ENCODE measurements at places on chromosomes 12 and 14.

GRCh38 chr12:44628180-44628579 lies 247.9 kb downstream of the NELL2 start:
- no peak for DNase-seq

GRCh38 chr12:11615481-11615880 lies 34.0 kb upstream of the ETV6 start:
- DNase-seq: no peak

GRCh38 chr12:130953771-130954543 lies at the start of gene ADGRD1:
TSS of gene ADGRD1 (plus strand) at chr12:130953907. CDS start at chr12:130954466, 559 bp downstream.
- DNase-seq: no peak

DNA sequence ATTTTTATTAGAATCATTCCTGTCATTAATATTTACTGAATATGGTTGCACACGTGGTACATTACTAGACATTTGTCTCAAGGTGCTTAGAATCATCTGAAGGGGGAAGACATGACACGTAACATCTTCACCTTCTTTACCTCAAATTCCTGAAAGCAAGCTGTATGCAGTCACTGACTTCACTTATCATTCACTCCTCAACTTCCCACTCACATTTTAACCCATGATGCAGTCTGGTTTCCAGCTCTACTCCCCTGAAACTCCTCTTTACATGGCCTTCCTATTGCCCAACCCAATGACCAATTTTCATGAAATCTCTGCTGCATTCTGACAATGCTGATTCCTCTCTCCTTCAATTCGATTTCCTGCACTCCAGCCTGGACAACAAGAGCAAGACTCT lies 5.8 kb upstream of the PSMC6 start:
- DNase-seq: no peak

DNA sequence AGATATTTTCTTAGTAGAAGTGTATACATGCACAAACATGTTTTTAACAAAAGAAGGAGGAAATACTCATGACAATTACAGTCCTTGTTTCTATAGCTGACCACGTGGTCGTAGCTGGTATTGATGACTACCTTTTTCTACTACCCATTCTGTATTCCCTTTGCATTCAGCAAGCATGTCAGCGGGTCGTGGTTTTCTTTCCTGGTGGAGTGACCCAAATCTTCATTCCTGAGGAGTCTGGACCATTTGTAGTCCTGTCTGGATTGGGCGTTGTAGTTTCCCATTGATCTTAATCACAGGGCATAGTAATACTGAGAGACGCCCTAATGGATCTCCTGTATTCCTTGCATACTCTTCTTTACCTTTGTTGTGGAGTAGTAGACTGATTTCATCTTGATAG lies 472.1 kb upstream of the RGS6 start:
- DNase-seq: no peak

- DNase-seq: no peak
Measured at GRCh38 chr12:117714203-117714602, 254.6 kb downstream of the KSR2 start.

DNA sequence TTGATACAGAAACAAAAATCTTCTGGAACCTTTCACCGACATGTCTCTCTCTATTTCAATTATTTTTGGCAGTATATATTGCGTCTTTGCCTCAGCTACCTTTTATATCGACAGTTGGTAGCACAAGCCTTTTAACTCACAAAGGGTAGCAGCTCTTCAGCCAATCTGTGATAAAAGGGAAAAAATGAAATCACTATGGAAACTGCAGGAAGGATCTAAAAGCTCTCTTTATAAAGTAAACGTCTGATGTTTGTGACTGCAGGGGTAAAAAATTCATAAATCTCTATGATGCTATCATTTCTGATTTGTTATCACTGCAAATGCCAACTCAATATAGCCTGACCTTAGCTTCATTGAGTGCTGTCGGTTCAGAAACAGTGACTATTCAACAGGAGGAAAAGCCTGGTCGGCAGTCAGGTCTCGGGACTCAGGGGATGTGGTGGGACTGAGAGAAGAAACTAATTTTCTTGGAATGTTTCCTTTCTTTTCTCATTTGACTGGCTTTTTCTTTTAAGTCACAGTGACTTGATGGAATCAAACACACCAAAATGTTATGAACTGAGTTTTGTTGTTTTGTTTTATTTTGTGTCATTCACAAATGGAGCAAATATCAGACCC lies 5.9 kb upstream of the RMST start:
- no peak for DNase-seq

DNA sequence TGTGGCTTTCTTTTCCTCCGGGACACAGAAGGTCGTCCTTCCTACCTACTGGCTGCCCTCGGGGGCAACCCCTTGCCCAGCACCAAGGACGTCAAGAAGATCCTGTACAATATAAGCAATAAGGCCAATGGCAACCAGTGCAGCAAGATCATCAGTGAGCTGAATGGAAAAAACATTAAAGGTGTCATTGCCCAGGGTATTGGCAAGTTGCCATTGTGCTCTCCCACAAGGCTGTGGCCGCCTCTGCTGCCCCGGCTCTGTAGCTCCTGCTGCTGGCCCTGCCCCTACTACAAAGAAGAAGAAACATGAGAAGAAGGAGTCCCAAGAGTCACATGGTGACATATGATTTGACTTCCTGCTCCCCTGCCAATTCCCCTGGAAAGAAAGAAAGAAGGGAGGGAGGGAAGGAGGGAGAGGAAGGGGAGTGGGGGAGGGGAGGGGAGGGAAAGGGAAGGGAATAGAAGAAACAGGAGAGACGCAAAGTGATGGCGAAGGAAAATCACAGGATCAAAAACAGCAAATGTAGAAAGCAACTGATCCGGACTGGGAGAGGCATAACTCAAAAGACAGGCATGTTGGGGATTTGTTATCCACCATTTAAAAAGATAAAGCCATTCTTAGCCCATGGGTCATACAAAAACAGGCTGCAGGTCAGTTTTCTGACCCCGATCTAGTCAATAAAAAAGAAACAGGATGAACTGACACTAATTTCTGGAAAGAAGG lies 61.3 kb upstream of the RESF1 start:
- peak; percentile 42 for DNase-seq

DNA sequence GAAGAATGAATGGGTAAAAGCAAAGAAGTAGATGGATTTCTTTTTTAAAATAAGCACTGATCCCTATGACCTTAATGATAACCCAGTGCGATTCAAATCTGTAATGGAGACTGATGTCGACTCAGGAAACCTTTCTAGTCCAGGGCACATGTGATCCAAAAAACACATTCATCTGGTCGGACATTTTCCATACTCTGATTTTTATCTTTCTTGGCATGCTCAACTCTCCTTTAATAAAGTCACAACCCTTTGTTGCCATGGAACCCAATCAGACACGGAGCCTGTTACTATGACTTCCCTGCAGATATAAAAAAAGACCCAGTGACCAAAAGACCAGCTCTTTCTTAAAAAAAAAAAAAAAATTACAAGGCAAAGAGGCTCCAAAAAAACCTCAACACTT lies 27.9 kb downstream of the TMCC3 start:
- DNase-seq: no peak

DNA sequence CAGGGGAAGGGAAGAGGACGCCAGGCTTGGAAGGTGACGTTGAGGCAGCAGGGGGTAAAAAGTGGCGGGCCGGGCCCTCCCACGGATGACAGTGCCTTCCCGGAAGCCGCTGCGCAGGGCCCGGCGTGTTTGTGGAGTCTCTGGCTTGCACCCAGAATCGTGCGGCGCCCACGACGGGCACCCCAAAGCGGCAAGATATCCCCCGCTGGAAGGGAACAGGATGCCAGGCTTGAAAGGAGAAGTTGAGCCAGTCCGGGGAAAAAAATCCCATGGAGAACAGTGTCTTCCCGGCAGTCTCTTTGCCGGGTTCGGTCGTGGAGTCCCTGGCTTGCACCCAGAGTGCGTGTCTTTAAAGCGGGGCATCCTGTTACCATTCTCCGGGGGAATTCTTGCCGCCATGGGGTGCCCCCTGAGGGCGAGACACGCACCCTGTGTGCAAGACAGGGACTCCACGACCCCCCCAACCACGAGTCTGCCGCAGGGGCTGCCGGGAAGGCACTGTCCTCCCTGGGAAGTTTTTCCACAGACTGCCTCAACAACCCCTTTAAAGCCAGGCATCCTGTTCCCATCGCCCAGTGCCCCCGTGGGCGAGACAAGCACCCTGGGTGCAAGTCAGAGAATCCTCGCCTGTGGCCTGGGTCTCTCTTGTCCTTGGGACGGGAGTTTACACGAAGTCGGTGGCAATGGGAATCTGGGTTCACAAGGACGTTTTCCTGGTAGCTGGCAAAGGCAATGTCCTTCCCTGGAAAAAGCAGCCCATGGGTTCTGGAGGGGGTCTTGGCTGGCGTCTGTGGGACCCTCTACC lies 156.1 kb upstream of the ALG10B start:
- no peak for DNase-seq

DNA sequence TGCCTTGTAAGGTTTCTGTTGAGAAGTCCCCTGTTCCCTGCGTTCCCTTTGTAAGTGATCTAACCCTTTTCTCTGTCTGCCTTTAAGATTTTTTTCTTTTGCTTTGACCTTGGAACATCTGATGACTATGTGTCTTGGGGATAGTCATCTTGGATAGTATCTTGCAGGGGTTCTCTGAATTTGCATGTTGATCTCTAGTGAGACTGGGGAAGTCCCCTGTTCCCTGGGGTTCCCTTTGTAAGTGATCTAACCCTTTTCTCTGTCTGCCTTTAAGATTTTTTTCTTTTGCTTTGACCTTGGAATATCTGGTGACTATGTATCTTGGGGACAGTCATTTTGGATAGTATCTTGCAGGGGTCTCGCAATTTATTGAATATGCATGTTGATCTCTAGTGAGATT lies 38.2 kb upstream of the TMX1 start:
- no peak for DNase-seq

DNA sequence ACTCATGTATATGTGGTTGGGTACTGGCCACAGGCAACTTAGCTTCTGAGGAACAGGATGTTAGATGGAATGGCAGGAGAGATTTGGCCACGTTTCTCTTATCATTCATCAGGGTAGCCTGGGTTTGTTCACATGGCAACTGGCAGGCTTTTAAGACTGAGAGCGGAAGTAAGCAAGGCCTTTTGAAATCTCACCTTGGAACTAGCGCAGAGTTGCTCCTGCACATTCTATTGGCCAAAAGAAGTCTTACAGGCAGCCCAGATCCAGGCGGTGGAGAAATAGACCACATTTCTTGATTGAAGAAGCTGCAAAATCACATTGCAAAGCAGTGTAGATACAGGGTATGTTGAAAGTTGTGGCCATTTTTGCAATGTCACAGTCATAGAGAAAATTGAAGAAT lies 3.7 kb downstream of the CLEC4A start:
- DNase-seq: no peak

GRCh38 chr14:99519931-99520421 lies 38.8 kb downstream of the CCNK start:
- DNase-seq: no peak

DNA sequence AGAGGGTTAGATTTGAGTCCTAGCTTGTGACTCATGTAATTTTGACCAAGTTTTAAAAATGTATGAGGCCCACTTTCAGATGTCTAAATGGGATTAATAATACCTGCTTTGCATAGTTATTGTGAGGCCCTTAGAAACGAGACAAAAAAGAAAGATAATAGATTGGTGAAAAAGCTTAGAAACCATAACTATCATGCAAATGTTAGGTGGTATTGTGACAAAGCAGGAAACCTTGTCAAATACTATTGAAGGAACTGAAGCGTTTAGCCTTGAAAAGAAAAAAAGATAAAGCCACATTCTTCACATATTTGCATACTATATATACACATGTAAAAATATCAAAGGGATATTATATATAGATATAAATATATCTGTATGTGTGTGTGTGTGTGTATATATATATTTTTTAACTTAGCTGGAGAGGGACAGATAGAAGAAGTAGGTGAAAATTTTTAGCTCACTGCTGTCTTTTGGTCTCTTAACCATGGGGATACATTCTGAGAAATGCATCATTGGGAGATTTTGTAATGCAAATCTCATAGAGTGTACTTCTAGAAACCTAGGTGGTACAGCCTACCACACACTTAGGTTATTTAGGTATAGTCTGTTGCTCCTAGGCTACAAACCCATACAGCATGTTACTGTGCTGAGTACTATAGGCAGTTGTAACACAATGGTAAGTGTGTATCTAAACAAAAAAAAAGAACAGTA lies 270.3 kb downstream of the CCDC91 start:
- DNase-seq: no peak

DNA sequence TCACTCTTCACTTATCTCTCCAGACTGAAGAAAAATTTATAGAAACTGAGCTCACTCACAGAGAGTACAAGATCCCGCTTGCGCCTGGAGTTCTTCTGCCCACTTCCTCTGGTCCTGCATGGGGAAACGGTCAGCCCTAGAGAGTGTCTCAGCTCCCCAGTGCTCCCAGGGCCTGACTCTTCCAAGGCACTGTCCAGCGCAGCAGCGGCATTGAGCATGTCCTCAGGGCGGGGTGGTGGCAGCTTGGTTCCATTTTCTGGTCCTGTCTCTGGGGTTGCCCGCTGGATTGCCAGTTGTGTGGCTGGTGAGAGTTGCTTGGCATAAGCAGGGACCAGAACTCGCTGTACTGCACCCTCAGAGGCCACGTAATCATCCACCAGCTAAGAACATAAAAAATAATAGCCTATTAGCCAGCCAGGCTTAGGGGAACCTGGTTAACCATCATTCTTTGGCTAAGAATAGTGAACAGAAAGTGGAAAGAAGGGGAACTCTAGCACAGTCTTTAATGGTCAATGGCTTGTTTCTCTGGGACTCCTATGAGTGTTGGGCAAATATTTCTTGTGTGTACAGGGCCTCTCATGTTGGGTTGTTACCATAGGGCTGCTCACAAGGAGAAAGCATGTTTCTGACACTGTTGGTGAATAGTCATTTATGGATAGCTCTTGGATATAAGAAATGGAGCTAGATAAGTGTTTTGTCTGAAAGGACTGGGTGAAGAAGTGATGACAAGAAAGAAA lies 13.7 kb upstream of the AJUBA start:
- DNase-seq: no peak

DNA sequence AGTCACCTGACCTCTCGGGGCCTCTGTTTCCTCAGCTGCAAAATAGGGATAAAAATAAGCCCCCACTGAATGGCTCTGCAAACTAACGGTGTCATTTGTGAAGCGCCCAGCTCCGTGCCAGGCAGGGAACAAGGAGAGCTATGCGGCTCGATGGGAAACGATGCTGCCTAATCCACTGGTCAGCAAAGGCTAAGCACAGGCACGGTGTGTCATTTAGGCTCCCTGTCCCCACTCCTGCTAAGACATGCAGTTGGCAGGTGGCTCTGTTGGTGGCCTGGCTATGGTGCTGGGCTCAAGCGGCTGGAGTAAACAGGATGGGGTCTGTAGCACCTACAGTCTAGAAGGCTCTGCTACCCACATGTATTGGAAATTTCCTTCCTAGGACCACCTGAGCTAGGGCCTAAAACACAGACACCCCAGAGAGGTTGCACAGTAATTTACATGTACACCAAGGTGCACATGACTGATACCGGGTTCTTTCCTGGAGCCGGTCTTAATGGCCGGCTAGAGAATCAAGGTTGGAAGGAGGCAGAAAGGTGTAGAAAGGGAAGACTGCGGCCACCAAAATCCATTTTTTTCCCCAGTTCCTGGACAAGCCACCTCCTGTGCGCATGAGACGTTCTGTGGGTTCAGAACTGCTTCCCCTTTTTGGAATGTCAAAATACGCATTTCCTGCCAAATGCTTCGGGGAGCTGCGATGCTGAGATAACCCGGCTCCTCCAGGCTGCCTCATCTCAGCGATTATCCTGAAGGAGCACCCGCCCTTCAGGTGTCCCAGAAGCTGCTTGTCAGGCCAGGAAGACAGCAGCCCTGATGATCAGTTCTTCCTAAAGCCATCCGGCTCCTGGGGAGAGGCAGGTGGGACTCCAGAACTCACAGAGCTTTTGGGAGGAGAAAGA lies 1.0 kb downstream of the CACNA2D4 start:
- DNase-seq: no peak
